ENCODE measurements at places on chromosomes 1 and 21.

DNA sequence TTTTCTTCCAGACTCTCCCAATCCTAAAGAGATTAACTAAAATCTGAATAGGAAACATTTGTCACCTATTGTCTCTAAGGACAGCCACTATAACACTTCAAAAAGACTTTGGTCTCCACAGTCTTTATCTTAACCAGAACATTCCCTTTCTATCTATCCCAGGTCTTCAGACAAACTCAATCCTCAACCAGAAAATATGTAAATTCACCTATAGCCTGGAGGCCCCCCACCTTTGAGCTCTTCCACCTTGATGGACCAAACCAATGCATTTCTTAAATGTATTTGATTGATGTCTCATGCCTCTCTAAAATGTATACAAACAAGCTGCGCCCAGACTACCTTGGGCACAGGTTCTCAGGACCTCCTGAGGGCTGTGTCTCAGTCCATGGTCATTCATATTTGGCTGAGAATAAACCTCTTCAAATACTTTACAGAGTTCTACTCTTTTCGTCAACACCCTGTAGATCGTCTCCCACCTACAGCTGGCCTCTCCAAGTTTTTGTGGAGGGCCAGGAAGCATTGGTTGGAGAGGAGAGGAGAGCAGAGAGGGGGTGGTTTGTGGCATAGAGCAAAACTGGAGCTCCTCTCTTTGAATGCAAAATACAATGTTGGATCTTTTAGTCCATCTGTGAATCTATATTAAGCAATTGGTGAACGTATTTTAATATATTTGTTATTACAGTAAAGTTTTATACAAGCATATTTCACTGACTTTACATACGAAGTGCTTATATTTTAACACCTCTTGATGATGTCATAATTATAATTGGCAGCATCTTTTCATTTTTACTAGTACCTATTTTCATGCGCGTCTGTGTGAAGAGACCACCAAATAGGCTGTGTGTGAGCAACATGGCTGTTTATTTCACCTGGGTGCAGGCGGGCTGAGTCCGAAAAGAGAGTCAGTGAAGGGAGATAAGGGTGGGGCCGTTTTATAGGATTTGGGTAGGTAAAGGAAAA, 230.7 kb upstream of the DUSP10 start:
- no peak for DNase-seq

- DNase-seq: no peak
These were observed 16.3 kb downstream of the VPS45 start for GRCh38 chr1:150083907-150084306.

DNA sequence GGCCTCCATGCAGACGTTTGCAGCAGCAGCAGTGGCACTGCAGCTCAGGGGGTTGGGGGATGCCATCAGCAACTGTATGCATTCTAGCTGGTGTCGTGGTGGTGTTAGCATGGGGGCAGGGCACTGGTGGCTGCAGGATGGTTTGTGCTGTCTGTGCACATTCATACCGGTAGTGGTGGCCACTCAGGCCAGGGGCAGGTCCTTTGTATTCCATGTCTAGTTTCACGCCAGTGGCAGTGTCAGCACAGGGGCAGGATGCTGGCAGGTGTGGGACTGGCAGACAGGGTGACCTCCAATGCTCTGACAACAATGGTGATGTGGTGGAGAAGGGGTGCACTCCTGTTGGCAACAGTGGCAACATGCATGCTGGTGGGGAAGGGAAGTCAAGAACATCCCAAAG, 194.2 kb upstream of the LRRC7 start:
- no peak for DNase-seq

GRCh38 chr1:189158155-189158554, 1319.5 kb downstream of the BRINP3 start:
- DNase-seq: no peak

DNA sequence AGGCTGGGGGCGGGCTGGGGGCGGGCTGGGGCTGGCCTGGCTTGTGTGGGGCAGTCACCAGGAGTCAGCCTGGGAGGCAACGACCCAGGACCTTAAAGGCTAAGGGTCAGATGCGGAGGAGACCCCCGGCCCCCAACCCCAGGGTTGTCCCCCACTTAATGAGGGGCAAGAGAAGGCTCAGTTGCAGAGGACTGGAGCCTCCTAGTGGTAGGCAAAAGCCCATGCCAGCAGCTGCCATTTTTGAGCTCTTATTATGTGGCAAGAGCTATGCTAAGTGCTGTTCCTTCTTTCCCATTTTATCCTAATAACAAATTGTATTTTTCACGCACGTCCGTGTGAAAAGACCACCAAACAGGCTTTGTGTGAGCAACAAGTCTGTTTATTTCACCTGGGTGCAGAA, 8.0 kb downstream of the KIAA1614 start:
- DNase-seq: no peak

GRCh38 chr1:183634429-183635065, 1.0 kb downstream of the ARPC5 start:
- no peak for DNase-seq

GRCh38 chr1:93180723-93181613, at the start of gene CCDC18:
Gene CCDC18 (plus strand): TSS chr1:93180724. CDS start chr1:93183362, 2,638 bp downstream.
- peak; percentile 68 for DNase-seq

- no peak for DNase-seq
These were observed 113.1 kb downstream of the DNM3 start for GRCh38 chr1:171954361-171954760.

GRCh38 chr1:167723707-167724323, 2.0 kb downstream of the MPZL1 start:
- no peak for DNase-seq

DNA sequence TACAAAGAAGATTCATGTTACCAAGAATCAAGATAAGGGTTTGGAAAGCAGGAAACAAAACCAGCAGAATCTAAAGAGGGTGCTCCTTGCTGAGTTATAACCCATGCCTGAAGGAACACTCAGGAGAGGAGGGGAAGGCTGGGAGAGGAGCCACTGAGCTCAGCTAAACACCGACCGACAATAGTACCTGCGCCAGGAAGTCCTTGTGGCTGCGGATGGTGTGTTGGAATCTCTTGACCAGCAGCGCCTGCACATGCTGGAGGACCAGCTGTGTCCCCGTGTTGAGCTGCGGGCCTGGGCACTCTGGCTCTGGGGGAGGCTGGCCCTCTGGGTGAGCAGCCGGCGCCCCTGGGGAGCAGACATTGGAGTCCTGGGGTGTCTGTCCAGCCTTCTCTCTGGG, 89.4 kb downstream of the ABCA4 start:
- no peak for DNase-seq

GRCh38 chr1:78003882-78004718, 639 bp upstream of the DNAJB4 start:
- DNase-seq: peak; percentile 65

- no peak for DNase-seq
These were observed 29.1 kb downstream of the MAP3K21 start for GRCh38 chr1:233356705-233356987.

- no peak for DNase-seq
These were observed 12.7 kb upstream of the IFNGR2 start for GRCh38 chr21:33390479-33390878.

DNA sequence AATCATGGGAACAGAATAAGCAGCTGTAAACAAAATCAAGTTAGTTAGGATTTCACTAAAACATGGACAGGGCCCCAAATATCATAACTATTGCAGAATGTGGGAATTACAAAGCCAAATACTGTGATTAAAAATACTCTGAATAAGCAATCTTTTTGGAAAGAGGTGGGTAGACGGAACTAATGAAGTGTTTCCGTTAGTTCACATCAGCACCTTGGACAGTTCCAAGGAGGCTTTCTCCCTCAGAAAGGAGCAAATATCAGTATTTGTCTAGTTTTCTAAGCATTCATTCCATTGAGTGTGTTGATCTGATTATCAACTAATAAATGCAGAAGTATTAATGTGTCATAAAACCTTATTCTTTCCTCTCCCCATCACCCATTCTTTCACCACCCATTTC, 97.4 kb downstream of the FAM78B start:
- DNase-seq: no peak

- DNase-seq: no peak
These were observed 8.5 kb downstream of the MYOM3 start for GRCh38 chr1:24103408-24103807.

- DNase-seq: no peak
These were observed 24.9 kb downstream of the LDLRAP1 start for GRCh38 chr1:25568090-25568833.
